Esophagus squamous epithelium (tissue), 5 donors: ENCODE measurements at places on chromosomes 7 and 10.

DNA sequence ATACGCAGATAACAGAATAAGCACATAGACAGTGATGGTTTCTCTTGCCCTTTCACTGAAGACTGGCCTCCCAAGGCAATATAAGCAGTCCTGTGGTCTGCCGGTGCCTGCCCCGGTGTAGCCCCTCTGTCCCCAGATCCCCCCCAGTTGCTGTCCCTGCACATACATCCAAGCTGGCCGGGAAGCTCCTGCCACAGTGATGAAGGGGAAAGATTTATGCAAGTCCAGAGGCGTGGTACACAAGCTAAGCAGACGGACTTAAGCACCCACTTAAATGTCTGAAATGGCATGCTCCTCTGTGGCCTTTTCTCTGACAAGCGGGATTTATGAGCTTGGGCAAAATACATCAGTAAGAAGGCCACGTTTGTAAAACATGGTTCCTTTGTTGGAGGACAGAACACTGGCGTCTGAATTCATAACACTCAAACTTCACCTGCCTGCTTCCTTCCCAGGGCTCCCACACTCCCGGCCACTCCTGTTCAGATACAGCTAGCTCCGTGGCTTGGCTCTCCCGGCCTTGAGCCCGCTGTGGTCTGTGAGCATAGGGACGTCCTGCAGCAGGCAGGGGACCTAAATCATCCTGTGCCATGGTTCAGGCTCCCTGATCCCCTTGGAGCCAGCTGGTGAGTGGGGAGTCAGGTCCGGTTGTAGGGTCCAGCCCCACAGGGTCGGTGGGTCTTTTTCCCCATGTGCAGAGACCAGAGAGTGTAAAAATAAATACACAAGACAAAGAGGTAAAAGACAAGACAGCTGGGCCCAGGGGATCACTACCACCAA is 61.7 kb upstream of the PPP2R2D start:
- DNase-seq: no peak

DNA sequence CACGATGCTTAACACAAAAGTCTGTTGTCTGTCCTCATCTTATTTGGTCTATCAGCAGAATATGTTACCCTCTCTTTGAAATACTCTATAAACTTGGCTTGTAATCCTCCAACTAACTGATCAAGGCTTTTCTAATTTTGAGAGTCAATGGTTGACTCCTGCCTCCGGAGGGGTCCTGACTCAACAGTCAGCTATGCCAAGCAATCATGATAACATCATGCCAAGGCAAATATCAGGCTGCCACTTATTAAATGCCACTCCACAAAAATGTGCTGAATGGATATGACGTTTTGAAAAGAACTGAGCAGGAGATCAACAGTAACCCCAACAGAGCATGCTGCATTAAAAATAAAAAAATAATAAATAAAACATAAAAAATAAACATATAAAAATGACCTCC is 116.1 kb downstream of the PARD3 start:
- DNase-seq: no peak

- no peak for DNase-seq
Observed at GRCh38 chr7:68828575-68828974, 769.7 kb upstream of the AUTS2 start.

DNA sequence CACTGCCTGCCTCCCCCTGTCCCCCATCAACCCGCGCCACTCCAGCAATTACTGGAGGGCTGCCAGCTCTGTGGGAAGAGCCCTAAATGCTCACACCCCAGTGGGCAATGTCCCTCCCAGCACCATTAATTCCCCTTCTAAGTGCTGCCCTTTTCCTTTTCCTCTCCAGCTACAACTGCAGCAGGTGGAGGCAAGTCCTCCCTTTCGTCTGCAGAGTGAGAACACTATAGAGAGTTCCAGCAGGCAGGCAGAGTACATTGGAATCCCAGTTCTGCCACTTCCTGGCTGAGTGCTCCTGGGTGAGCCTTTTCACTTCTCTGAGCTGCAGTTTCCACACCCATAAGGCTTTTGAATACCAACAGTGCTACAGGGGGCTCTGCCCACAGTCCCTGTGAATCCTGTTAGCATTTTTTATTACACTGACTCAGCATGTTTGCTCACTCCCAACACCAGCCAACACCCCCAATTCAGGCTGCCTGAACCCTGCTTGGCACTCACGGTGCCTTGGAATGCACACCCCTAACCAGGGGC is 447.0 kb downstream of the GRID1 start:
- DNase-seq: no peak

DNA sequence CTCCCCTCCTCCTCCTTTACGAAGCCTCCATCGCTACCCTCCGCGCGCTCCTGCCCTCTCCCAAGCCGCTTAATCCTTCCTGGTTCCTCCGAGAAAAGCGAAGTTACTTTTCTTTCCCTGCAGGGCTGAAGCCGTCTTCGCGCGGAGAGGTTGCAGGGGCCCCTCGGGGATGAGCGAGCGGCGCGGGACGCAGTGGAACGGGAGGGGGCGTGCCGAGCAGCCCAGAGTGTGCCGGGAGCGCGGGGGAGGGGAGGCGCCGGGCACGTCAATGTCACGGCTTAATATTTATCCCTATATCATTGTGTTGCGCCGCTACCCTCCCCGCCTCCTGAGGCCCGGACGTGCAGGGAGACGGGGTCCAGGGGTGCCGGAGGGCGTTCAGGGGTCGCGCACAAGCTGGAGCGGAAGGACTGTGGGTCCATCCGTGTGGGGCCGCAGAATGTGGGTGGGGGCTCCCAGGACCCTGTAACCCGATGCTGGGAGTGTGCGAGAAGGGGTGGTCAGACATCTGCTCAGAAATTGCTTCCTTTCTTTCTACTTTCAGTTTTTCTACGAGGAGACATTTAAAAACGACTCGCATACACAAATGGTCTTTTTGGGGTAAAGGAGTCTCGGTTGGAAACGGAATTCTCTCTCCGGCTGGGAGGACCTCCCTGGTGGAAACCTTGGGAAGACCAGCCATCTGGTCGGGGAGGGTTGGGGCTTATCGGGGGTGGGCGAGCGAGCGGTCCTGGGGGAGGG is 2.4 kb downstream of the CDK6 start:
- DNase-seq: peak; percentile 8

DNA sequence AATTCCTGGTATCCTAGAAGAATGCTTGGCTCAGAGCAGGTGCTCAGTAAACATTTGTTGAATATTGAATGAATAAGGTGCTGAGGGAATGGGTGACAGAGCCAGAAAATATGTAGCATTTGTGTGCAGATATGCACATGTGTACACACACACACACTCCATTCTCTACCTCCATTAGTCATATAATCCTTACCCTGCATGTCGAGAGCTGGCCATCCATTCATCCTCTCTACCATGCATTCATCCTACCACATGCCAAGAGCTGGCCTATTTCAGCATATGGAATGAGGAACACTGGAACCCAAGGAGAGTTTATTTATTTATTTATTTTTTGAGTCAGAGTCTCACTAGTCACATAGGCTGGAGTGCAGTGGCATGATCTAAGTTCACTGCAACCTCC is 284.8 kb downstream of the PLXNA4 start:
- no peak for DNase-seq

DNA sequence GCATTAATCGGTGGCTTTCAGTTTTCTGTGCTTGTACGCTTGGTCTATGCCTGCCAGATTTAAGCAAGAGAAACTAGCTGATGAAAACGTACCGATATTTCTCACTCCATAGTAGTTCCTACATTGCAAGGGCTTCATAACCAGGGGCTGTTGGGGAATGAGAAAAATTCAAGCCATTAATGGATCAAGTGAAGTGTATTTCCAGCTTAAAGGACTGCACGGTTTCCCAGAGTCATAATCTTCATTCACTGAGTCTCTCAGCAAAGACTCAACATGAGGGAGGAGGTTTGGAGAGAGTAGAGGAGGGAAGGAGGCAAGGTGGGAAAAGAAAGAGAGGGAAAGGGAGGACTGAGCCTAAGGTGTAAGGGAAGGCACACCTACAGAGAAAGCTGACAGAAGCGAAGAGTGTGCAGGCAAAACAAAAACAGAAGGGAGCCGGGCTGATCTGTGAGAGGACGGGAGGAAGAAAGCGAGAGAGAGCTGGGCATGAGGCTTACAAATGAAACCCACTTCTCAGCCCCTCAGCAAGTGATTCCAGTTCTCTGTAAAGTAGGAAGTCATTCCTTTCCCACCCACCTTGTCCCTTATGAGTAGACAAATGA is 625 bp downstream of the GIMAP2 start:
- DNase-seq: no peak

- no peak for DNase-seq
Observed at GRCh38 chr7:152136686-152137085, 111.2 kb downstream of the GALNT11 start.

GRCh38 chr10:88129013-88129412 is 265.6 kb downstream of the PTEN start:
- no peak for DNase-seq

DNA sequence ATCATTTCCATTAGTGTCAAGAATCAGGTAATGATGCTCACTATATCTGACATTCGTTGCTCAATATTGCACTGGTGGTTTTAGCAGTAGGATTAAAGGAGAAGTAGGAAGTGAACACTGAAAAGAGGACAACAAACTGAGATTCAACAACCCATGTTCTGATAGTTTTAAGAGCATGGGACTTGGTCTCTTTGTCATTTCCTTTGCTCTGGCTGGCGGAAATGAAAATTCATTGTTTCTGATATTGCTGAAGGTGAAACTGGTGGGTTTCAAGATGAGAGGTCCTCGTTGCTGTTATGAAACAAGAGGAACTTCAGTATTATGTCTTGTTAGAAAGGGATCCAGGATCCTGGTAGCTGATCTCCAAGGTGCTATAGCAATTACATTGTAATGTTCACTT is 129.0 kb downstream of the DNAH11 start:
- no peak for DNase-seq

- DNase-seq: no peak
Observed at GRCh38 chr7:38700116-38700515, 68.9 kb upstream of the AMPH start.

- no peak for DNase-seq
Observed at GRCh38 chr10:50951365-50951764, 65.9 kb upstream of the A1CF start.

- DNase-seq: no peak
Observed at GRCh38 chr7:127667017-127667670, 15.2 kb downstream of the SND1 start.

- DNase-seq: no peak
Observed at GRCh38 chr7:46859963-46860475, 721.9 kb downstream of the TNS3 start.

DNA sequence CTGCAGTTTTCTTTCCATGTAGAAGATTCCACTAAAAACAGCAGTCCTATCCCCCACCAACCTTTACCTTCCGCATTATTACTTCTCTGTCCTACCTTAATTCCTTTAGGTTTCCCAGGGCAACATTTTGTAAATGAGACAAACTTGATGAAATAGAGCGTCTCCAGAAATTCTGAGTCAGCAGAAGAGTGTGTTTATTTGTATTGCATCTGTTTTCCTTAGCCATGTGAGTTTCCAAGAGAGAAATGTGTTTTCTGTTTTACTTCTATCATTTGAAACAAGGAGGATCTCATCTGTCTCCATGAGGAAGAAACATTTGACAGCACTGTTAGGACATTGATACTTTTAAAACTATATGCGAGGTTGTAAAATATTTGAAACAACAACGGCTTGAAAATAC is 244.2 kb upstream of the PLXDC2 start:
- no peak for DNase-seq

DNA sequence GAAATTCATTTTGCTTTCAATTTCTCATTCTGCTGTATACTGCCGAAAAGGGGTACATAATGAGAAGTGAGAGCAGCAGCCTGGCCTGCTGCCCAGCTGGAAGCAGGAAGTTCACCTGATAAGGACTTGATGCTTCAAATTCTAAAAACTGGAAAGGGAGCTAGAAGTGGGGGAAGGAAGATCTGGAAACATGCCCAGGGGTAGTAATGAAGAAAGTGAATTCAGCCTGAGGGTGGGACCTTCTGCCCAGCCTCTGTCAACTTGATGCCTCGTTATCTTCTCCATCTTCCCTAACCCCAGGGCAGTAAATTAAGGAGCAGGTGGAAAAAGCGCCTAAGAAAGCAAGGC is 69.4 kb downstream of the ARMH3 start:
- DNase-seq: no peak

DNA sequence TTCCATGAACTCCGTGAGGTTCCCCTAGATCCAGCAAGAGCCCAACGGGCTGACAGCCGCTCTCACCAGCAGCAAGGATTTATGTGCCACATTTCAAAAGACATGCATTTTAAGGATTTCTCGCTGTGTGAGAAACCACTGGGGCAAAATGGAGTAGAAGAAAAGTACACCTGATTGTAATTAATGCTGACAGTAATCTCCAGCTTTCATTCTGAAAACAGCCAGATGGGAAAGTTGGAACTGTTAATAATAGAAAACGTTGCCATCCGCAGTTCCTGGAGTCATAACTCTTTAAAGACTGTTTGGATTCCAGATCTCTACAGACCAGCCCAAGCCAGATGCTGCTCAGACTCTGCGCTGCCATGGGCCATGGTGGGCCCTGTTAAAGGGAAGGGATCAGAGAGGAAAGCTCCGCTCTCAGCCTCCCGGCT is 216.9 kb upstream of the GLI3 start:
- DNase-seq: no peak

GRCh38 chr7:1690359-1690958 is 20.4 kb downstream of the ELFN1 start:
- no peak for DNase-seq

DNA sequence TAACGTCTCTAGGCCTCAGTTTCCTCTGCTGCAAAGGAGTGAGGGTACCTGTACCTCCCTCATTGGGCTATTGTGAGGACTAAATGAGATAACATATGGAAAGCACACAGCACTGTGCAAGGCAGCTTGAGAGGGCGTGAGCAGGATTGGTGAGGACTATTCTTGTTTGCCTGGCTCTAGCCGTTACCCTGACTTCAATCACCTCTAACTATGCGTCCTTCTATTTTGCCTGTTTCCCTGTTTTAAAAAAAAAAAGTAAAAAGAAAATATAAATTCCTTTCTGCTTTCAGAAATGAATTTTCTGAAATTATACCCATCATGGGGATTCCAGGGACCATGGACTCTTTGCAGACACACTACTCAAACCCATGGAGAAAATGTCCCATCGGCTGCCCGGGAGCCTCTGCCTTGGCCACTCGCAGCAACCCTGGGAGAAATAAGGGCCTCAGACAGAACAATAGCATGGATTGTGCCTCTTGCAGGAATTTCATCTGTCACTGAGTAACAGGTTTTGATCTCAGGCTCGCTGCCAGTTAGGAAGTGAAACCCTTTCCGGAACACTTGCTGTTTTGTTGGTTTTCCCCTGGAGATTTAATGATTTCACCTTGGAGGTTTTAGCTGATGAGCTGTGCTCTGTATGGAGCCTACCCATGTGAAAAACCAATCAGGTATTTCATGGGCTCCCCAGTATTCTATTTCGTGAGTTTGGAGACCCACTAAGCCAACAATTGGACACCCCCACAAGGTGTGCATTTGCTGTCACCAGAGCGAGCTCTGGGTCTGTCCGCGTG is 55.6 kb downstream of the STEAP1B start:
- DNase-seq: no peak

DNA sequence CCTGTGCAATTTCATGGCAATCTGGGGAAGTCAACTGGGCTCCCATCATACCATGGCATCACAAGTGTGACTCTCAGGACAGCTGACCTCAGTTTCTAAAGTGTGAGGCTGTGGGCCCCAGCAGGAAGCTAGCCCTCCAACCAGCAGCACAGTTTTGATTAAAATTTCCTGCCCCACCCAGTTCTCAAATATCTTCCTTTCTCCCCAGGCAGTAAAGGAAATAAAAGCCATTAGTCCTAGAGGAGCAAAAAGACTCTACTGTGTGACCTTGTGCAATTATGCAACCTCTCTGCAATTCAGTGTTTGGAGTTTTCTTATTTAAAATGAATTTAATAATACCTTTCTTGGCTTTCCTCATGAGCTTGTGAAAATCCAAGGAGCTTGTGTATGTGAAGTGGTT is 143.1 kb upstream of the CDCA7L start:
- DNase-seq: no peak

GRCh38 chr7:142523821-142524460 is 225.3 kb upstream of the PRSS1 start:
- no peak for DNase-seq
